ENCODE measurements at places on chromosomes 11 and 22.

GRCh38 chr22:49365910-49366309, 461.8 kb downstream of the BRD1 start:
- DNase-seq = no peak

GRCh38 chr22:28742562-28742962, 723 bp downstream of the HSCB start:
- DNase-seq = no peak

DNA sequence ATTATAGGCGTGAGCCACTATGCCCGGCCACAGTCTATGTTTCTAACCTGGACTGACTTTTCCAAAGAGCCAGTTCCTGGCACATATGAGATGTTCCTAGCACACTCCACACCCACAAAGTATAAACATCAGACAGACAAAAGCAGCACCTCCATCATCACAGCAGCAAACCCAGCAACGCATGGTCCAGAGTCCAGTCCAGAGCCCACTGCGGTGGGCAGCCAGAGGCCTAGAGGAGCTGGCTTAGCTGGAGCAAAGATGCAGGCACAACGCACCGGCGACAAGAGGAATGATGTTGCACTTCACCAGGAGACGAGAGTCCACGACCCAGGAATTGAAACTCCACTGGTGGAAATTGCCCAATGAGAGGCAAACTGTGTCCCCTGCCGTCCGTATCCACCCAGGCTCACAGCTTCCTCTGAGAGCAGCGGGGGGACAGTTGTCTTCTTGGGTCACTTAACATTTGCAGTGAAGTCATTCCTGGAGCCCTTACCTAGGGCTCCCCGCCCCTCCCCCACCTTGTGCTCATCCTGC, 36.6 kb downstream of the RPS6KA4 start:
- no peak for DNase-seq

GRCh38 chr22:49853981-49854831, 562 bp downstream of the ZBED4 start:
- no peak for DNase-seq

DNA sequence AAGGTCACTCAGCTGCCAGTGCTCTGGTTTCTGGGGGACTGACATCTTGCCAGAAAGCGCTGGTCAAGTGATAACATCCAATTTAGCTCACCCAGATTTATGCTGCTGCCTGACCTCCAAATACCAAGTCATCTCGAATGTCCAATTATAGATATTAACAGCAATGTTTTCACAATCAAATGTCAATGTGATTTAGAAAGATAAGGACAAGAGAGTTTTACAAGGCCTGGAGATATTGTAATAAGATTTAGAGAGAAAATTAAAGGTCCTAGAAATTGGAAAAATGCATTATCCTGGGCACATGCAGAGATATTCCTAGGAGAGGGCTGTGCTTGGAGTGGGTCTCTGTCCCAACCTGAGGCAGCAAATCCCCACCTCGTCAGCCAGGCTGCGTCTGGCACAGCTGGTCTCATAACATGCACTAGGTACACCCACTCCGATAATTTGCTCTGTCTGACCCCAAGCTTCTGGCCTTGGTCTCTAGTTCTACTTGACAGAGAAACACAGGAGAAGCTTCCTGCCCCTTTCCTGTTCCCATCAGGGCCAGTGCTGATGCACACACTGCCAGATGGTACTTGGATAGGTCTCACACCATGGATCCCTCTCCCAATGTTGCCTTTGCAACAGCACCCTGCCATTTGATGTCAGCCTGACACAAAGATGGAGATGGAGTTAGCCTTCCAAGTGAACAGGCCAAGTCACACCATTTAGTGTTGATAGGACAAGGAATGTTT, 28.6 kb downstream of the USH1C start:
- DNase-seq = no peak

DNA sequence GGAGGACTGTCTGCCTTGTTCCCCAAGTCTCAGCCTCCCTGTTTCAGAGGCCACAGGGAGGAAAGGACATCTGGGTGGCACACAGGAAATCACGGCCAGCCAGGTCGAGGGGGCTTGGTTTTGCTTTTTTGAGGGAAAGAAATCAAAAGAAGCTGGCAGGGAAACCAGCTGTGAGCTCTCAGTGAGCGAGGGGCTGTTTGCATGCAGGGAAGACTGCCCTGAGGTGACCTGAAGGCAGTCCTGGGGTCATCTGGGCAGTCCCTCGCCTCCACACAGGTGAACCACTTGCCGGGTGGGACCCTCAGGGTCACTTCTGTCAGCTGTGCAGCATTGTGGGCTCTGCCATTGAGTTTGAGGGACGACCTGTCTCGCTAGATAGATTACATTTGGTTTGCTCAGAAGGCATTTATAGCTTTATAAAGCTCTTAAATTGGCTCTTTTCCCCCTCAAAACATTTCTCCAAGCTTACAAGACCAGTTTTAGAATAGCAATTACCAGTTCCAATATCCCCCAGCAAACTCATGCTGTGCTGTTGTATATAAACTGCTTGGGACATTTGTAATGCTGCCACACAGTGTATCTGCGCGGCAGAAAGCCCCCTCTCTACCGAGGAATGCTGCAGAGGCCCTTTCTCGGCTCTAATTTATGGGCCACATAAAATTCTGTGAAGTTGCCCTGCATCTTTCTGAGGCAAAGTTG, 28.3 kb downstream of the PKNOX2 start:
- no peak for DNase-seq

- no peak for DNase-seq
These were observed 14.8 kb downstream of the DUSP8 start for GRCh38 chr11:1557051-1557884.

DNA sequence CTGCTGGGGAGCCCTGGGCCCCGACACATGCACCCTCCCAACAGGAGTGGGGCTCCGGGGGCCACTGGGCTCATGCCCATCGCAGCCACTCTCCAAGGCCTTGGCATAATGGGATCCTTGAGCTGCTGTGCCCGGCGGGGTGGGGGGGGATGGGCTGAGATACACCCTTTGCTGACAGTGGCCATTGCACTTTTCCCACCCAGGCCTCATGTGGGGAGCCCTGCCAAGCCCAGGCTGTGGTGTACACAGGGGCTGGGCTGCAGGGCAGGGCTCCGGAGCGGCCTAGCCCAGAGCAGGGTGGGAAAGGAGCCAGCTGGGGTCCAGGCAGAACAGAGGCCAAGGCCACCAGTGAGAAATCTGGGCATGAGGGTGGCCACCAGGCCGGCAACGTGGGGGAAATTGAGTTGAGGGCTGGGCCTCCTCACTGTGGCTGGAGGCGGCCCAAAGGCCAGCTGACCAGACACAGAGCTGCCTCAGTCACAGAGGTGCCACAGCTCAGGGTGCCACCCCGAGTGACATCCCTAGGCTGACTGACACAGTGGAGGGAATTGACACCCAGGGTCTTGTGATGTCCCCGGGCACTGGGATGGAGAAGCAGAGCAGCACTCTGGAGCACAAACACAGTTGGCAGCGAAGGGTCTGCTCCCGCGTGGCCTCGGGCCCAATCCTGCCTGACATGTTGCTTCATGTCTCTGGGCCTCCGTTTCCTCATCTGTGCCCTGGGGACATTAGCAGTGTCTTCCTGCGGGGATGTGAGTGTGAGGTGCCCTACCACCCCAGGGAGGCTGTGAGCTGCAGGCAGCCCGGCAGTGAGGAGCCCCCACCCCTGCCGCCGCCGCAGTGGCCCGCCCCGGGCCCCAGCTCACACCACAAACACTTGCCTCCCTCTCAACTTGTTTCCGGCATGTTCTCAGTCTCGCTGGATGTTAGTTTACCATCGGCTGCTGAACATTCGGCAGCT, 30.4 kb downstream of the RTN4R start:
- no peak for DNase-seq

DNA sequence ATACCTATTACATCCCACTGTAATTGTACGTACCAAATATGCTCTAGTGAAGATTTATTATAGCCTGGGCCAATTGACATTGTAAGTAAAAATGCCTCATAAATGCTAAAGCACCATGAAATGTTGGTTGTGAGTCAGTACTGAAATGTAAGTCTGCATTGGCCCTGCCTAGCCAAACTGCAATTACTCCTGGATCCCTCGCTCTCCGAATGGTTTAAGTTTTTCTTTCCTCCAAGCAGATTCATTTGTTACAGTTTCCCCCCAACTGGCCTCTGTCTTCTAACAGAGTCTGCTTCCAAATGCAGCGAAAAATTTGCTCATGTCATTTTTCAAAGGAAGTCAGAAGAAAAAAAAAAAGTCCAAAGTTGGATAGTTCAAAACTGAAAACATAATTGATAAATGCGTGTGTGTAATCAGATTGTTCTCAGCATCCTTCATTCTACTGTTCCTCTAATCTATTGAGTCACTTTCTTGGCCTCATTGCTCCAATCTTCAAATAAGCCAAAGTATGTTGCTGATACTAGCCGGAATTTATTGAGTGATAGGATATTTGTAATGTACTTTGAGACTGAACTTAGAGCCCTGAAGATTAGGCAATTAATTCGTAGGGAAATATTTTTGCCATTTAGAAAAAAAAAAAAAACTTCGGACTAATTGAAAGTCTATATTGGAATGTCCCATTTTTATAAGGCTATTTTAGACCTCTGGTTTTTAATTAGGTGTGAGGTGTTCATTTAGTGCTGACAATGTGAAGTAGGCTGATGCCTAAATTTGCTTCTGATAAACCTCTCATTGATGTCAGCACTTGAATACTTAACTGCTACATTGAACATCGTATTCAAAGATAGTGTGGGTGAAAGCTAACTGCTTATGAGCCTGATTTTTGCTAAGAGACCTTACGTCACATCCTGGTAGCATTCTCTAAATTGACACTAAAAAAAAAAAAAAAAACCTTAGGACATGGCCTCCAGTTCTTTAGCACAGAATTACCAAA, 93.4 kb downstream of the WT1 start:
- no peak for DNase-seq

DNA sequence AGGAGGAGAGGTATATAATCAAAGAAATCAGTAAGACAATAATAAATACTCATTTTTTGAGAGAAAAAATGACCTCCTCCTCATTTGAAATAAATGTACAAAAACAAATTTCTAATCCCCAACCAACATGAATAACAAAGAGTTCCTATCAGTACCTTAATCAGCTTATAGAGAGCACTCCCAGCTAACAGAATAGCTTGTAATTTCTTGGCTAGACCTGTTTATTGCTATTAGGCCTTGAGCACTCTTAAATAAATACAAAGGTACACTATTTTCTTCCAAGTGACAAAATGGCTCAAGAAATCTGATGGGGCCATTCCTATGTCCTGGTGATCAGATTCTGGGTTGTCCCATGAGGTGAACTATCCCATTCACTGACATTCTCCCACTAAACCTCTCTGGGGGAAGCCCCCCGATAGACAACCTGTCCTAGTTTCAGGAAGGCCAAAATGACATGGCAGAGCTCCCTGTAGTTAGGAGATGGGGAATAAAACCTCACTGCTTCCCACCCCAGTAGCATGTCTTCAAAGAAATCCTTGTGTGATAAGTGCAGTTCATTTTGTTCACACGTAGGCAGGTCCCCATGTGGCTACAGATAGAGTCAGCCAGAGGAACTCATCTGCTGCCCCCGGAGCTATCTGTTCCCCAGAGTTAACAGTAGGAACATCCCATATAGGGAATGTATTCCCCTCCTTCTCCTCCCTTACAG, 385.7 kb downstream of the SOX6 start:
- DNase-seq = no peak

Measured in skeletal muscle cell (primary cell).